ENCODE measurements at places on chromosomes 1 and 21.

- no peak for DNase-seq
These were observed 17.4 kb downstream of the TNFRSF1B start for GRCh38 chr1:12184008-12184681.

- no peak for DNase-seq
These were observed 79.3 kb upstream of the COL24A1 start for GRCh38 chr1:86235852-86236251.

GRCh38 chr1:204073837-204074273, 940 bp downstream of the SOX13 start:
- DNase-seq, result no peak

DNA sequence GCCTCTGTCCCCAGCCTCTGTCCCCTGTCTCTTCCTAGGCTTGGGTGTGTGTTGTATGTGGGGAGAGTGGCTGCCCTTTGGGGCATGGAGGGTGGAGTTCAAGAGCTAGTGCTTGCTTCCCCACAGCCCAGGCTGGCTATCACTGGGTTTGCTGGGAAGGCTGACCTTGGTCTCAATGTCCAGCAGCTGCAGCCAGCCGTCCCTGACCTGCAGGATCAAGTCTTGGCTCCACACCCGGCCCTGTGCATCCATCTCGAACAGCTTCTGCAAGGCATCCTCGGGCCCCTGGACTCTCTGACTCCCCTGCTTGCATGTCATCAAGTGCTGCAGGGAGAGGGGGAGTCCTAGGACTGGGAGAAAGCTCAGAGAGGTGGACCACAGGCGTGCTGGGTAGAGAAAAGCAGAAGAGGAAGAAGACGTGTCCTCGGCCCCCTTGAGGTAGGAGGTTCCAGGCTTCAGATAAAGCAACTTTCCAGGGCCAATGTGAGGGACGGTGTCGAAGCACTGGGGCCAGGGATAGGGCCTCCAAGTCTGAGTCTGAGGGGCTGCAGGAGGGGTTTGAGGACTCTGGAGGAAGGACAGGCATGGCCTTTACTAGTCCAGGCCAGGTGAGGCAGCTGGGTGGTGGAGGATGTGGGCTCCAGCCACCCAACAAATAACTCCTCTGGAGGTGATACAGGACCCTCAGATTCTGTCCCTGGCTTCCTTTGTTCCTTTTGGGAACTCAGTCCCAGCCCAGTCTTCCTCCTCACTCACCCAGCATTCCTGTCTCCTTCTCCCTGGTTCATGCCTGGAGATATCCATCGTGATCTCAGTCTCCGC, 4.0 kb downstream of the EPS8L3 start:
- DNase-seq, result no peak

GRCh38 chr1:87864676-87865075, 536.0 kb downstream of the LMO4 start:
- no peak for DNase-seq

DNA sequence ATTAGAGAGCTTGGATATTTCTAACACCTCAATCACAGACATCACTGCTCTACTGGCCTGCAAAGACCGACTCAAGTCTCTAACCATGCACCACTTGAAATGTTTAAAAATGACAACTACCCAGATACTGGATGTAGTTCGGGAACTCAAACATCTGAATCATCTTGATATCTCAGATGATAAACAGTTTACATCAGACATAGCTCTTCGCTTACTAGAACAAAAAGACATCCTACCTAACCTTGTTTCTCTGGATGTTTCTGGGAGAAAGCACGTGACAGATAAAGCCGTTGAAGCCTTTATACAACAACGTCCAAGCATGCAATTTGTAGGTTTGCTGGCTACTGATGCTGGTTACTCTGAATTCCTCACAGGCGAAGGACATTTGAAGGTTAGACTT, 45.1 kb downstream of the ZYG11B start:
- DNase-seq, result no peak
